ENCODE measurements at places on chromosomes 12 and 14.

DNA sequence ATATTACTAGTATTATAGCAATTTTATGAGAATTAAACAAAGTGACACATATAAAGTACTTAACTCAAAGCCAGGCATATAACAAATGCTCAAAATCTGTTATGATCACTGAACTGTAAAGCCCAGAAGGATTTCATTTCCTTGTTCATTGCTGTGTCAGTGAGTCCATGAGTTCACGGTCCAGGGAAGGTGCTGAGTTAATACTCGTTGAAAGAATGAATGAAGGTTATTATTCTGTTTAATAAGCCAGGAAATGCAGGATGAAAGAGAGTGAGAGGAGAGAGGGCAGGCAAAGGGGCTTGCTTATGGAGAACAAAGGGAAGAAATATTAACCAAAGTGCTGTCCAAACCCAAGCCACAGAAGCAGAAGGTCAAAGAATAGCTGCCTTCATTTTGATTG is 40.2 kb upstream of the NT5DC3 start:
- no peak for DNase-seq

DNA sequence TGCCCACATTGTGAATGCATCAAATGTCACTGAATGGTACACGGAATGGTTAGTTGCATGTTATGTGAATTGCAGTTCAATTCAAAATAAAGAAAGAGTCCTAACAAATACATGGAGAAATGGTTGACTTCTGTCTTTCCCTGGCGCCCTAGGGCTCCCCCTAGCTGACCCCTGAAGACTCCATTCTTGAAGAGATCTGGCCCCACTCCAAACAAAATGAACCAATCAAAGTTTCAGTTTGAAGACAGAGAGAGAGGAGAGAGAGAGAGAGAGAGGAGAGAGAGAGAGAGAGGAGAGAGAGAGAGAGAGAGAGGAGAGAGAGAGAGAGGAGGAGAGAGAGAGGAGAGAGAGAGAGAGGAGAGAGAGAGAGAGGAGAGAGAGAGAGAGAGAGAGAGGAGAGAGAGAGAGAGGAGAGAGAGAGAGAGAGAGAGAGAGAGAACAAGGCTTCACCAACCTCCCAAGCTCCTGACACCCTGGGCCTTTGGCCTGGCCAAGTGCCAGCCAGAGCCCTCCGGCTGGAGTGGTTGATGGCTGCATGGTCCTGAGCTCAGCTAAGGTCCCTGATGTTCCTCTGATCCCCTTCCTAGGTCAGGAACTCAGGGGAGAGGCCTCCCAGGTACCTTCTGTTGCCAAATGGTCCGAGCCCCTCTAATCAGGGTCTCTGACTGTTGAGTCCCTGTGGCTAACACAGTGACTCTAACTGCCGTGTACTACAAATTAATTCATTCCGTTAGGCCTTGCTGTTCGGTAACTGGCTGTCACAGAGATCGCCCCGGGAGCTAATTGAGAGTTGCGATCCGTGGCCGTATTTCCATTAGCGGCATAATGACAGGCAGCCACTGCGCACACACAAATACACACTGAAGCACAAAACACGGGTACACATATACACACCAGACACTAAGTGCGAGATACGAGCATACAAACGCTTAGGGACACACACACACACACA is 188.8 kb downstream of the ESRRB start:
- no peak for DNase-seq

- no peak for DNase-seq
These were observed 143.5 kb downstream of the TSPAN9 start for GRCh38 chr12:3220382-3221321.

GRCh38 chr12:95130096-95130495 is 56.7 kb upstream of the NR2C1 start:
- DNase-seq, result no peak

DNA sequence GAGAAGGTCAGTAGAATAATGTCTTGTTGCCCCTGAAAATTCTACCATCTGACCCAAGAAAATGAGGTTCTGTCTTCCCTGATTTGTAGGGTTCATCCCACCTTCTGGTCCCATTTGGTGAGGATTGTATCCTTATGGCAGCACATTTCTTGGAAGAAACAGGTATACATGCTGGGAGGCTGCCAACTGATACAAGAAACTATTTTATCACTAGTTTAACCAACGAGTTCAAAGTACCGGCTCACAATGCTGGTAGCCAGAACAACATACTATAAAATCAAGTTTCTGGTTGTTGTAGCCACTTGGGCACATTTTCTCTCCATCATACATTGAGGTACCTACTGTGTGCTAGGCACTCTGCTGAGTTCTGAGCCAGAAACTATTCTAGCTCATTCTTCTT is 7.1 kb upstream of the KCNH3 start:
- no peak for DNase-seq

GRCh38 chr12:8648576-8649205 is 13.9 kb downstream of the MFAP5 start:
- peak; percentile 13 for DNase-seq

DNA sequence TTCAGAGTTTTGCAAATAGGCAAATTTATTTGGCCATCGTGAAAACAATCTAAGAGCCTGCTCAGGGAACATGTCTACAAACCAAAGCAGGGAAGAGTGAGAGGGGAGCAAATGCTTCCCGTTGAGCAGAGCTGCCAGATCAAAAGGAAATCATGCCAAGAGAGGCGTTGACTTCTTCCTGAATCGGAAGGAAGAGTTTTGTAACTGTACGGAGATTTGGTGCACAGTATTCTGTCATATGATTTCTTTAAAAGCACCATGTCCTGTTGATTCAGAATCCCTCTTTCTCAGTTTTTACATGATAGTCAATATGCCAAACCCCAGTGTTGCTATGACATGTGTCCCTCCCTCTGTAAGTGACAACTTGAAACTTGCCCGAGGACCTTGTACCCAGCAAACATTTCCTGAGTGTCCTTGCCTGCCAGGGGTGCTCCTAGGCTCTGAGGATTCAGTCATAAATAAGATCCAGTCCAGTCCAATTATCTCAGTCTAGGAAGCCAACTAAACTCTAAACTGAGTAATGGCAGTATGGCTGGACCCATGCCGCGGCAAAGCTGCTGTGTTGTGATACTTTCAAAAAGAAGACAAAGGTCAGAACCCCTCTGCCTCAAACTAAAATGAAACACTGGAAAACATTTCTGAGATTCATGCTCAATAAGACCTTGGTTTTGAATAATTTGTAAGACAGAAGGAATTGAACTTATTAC is 300.1 kb upstream of the FKBP4 start:
- DNase-seq, result no peak

DNA sequence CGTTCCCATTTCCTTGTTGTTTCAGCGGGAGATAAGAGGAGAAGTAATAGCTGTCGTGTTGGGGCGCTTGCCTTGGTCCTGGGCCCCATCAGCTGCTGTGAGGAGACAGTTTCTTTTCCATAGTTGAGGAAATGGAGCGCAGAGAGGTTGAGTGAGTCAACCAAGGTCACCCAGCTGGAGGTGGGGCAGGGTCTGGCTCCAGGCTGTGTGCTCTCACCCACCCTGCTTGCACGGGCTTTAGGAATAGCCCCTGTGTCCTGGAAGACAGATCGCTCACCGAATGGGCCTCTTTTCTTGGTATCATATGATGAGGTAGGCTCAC is 165.7 kb upstream of the RTL1 start:
- no peak for DNase-seq

All from CD4-positive, alpha-beta T cell treated with Interleukin-4 for 1 hour (primary cell).